NK-92 treated with Interleukin-12 subunit alpha and Interleukin-12 subunit beta, amount 100 ng/mL, for 24 hours (cell line): ENCODE measurements at places on chromosomes 1 and 21.
A peak's percentile ranks its signal among the peaks of the same experiment; 100 is the strongest.

GRCh38 chr1:211355873-211356272 lies 29.2 kb downstream of the TRAF5 start:
- DNase-seq = peak; percentile 17

- DNase-seq = no peak
These were observed 247.1 kb downstream of the COL11A1 start for GRCh38 chr1:102861247-102861646.

- DNase-seq = no peak
These were observed 11.1 kb upstream of the RAVER2 start for GRCh38 chr1:64733581-64734286.

DNA sequence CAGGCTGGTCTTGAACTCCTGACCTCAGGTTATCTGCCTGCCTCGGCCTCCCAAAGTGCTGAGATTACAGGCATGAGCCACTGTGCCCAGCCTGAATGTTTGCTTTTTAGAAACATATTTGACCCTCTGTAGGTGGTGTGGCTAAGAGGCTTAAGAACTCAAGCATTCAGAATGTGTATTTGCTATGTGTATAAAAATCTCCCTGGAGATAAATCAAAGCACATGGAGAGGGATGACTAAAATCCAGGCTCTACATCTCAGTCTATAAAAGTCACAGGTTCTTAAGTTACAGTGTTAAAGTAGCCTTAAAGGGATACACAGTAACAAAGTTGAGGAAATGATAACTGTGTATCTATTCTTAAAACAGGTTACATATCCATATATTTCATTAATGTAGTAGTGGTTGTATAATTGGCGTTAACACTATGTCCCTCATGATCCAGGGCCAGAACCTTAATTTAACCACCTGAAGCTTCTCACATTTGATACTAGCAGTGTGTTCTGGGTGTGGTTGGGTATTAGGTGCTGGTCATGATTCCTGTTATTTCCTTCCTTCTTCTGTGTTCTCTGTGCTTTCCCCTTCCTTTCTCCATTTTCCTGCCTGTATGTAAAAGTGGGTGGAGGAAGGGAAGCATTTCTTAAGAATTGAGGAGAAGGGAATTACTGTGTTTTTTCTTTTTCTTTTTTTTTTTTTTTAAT lies 16.2 kb downstream of the GIPC2 start:
- no peak for DNase-seq

DNA sequence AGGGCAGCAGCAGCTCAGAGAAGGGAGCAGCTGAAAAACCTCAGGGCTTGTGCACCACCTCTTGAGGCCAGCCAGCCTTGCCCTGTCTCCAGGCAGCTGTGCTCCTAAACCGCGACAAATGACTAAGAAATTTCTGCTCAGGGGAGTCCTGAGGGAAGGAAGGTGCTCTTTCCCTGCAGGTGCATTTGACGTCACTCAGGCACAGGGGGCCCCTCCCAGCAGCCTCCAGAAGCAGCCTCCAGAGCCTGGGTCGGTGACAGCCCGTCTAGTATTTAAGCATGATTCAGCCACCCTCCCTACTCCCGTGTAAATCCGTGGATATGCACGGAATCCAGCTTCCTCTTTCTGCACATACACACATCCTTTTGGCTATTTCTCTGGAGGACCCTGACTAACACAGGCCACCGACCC lies 560.5 kb downstream of the KIF26B start:
- no peak for DNase-seq

- no peak for DNase-seq
These were observed 190.9 kb downstream of the GIPC2 start for GRCh38 chr1:78236716-78237115.

DNA sequence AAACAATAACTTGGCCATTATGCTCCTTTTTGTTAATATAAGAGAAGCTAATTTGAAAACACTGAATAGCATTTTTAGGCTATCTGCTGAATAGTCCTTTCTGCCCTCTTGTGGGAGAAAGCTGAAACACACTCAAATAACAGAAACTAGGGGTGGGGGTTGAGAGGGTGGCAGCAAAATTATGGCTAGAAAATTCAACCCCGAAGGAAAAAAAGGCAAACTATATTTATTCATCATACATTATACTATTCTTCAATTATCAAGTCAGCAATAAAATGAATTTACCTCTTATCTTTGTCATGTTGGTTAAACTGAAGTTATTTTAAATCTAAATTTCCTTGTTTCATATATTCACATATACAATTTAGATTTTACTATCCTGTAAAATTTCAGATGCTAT lies 255.9 kb downstream of the FAF1 start:
- no peak for DNase-seq
